ENCODE measurements at places on chromosomes 13 and 19.
A peak's percentile ranks its signal among the peaks of the same experiment; 100 is the strongest.

GRCh38 chr19:40533508-40533907, 43.2 kb upstream of the SHKBP1 start:
- no peak for DNase-seq

DNA sequence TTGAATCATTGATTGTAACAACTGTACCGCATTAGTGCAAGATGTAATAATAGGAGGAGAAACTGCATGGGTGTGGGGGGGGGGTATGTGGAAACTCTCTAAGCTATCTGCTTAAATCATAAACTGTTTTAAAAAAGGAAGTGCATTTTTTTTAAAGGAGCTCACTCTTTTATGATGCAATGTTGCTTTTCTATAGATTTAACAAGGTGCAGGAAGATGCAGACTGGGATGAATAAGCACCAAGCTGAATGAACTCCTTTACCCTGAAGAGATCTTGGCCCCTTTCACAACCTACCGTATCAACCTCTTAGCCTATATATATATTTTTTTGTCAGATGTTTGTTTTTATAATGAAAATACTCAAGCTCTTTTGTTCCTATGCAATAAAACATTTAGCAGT, 95.9 kb downstream of the AKAP11 start:
- DNase-seq: no peak

GRCh38 chr13:98775844-98776598, 23.5 kb upstream of the SLC15A1 start:
- DNase-seq: no peak

GRCh38 chr19:45314708-45315245, 7.9 kb downstream of the CKM start:
- DNase-seq: no peak

- no peak for DNase-seq
Measured at GRCh38 chr19:6677495-6677882, 7.5 kb upstream of the TNFSF14 start.

DNA sequence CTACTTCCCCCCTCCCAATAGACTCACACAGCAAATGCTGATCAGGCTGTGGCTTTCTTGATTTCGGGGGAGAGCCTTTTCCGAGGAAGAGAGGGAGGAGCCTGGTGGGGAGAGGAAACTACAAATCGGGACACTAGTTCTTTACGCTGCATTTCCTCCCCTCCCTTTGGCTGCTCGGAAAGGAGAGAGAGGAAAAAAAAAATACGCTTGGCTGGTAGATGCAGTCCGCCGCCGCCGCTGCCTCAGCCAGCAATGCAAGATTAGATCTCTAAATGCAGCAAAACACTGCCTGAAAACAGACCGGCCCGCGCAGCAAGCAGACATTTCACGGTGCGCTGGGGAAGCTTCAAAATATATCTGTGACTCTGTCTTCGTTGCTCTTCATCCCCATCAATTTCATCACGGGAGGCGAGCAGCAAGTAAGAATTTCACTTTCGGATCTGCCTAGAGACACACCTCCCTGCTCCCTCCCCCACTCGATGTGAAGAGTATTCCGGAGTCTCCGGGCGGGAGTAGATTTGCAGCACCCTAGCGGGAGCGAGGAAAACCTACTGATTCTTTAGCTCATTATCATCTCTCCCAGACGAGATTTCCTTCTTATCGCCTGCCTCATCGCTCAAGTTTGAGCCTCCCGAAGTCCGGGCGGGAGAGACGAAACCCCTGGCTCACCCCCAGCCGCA, at the start of gene PCDH17:
TSS of gene PCDH17 (plus strand) at position 149 of the 680 bp plus-strand sequence. CDS start 803 bp downstream, outside the sequence.
- DNase-seq: no peak

DNA sequence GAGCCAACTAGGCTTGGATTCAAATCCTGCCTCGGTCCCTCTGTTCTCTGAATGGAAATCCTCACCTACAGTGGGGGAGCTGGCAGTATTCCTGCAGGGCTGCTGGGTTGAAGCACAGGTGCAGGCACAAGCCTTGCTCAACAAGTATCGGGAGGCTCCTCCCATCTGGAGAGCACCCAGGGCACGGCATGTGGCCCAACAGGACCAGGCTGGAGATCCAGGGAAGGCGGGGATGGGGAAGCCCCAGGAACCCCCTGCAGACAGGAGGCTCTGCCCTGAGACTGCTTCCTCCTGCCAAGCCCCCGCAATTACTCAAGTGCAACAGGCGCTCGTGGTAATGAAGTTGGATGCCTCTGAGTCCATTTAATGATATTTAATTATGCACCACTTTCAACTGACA, 128.0 kb upstream of the VSTM2B start:
- DNase-seq: no peak

GRCh38 chr19:1651568-1652291, 685 bp downstream of the TCF3 start:
- DNase-seq: peak; percentile 29

- peak; percentile 15 for DNase-seq
Measured at GRCh38 chr13:99614465-99614885, 113.2 kb downstream of the TM9SF2 start.

DNA sequence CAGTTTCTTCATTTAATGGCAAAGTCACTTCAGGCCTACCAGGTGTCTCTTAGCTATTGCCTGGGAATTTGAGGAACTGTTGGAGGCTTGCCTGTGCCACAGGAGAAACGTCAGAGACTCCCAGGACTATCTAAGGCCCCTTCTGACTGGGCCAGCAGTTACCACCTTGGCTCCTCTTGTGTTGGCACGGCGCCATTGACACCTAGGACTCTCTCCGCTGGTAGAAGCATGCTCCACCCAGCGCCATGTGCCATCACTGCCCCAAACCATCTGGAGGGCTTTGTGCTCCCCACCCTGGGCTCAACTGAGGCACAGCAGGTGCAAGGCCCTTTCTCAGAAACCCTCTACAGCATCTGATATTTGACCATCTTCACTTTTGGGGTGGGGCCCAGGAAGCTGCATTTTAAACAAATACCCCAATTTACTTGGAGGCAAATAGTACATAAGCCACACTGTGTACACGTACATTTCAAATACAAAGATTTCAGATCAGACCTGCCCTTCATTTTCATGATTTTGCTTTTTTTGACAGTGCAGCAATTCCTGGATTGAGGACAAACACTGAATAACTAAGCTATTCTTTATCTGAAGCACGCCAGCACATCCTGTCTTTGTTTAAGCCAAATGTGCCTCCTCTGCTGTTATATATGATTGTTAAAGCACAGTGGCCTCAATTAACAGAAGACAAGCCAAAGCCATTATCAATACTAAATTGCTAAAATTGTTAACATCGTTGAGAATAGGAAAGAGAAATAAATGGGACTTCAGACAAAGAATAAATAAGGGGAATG, 59.9 kb upstream of the TPP2 start:
- DNase-seq: no peak

DNA sequence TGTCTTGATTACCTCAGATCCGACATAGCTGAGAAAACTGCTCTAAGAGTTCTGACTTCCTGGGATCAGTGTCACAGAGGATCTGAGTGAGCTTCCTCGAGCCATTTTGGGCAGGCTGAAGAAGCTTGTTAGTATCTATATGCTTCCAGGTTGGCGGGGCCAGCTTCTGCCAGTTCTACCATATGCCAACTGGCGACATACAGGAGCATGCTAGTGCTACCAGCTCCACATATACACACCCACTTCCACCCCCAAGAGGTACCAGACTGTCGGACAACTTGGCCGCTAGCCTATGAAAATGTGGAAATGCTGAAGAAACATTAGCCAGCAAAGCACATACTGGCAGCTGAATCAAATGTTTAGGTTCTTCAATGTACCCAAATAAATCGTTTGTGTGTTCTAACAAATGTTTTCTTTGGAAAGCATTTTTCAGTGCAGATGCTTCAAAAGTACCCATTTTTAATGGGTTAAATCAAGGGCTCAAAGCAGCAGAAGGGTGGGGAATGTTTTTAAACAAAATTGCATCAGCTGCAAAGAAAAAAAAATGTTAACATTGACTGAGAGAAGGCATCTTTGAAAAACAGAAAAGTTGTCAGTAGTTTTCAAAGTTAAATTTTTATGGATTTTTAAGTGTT, 163.7 kb downstream of the KLF12 start:
- DNase-seq: no peak

DNA sequence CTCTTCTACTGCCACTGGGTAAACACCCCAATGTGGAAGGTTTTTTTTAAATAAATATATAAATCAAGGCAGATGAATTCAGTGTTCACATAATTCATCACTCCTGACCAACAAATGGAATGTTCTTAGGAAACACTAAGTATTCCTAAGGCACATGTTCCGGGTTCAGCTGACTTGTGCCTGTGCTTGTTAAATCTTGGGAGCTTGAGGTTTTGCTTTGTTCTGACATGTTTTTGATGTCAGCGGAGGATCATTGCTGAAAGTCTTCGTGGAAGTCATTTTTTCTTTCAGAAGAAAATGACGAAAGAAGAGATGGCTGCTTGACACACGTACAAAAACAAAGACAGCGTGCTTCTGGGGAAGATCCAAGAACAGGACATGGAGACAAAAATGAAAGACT, 185.8 kb downstream of the MZT1 start:
- DNase-seq: no peak

DNA sequence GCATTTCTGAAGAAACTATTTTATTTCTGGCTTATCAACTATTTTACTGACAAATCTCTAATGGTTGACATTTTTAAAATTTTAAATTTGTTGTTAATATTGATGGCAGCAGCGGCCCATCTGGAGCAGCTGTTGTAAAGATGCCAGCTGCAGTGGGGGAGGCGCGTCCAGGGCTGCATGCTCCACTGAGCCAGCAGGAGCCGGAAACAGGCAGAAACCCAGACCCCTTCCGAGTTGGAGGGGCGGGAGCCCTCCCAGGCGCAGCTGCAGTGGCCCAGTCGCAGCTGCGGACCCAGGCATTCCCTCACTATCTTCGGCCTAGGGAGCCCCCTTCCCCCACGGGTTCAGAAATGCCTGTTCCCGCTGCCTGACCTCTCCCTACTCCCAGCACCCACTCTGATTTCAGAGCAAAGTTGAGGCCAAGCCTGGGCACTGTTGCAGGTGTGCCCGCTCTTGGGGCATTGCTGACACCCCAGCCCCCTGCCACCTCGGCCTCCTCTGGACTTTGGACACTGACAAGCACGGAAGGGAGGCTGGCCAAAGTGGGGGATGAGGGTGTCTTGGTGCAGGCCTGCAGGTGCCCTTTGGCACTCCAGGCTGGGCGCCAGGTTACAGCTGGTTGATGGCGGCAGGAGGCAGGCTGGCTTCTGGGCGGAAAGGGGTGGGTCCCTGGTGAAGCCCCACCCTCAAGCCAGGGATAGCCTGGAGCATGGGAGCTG, 69.2 kb downstream of the PIBF1 start:
- no peak for DNase-seq

GRCh38 chr19:14467391-14467790, 7.8 kb downstream of the PTGER1 start:
- DNase-seq: no peak

DNA sequence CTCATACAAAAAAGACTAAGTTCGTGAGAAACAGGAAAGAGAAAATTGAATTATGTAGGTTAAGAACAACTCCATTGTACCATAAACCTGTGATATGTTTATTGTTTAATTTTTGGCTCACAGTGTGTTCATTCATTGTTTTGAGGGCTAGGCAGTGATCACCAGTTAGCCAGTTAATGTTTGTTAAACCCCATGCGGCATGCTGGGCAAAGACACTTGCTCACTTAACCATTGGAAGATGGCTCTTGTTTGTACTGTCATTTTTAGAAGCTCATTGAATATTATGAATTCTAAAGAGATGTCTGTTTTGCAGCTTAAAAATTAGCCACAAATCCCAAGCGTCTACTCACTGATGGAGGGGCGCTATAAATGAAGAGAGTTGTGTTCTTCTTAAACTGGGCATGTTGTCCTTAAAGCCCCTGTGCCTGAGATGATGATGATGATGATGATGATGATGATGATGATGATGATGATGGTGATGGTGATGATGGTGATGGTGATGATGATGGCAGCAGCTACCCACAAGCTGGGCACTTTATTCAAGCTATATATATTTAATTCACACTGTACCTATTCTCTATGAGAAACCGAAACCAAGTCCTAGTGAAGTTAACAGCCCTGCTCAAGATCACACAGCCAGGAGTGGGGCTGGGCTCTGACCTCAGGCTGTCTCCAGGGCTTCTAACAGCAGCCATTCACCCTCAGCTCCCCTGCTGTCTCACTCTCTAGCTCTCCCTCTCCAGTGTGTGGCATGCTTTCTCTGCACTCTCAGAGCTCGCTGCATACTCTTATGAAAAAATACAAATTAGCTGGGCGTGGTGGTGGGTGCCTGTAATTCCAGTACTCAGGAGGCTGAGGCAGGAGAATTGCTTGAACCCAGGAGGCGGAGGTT, 169.1 kb downstream of the SHISA2 start:
- no peak for DNase-seq

- no peak for DNase-seq
Measured at GRCh38 chr19:38209671-38210457, 14.2 kb downstream of the DPF1 start.

GRCh38 chr19:46925548-46925950, 64.8 kb downstream of the ARHGAP35 start:
- DNase-seq: no peak

GRCh38 chr13:25375727-25376358, 4.1 kb downstream of the ATP8A2 start:
- DNase-seq: peak; percentile 26

DNA sequence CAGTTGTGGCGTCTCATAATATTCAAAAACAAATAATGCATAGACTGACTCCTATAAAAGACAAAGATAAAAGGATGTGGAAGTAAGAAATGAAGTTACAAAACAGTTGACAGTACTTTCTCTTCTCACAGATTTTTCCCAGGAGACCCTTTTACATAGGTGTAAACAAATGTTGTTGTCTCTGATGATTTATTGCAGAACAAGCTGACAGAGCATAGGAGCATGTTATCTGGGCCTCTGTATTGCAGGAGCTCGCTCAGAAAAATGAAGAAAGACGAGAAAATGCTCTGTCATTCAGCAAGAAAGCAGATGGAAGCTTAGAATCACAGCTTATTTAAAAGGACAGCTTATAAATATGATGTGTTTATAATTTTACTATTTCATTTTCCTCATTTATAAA, 353.6 kb upstream of the GPC6 start:
- DNase-seq: no peak

DNA sequence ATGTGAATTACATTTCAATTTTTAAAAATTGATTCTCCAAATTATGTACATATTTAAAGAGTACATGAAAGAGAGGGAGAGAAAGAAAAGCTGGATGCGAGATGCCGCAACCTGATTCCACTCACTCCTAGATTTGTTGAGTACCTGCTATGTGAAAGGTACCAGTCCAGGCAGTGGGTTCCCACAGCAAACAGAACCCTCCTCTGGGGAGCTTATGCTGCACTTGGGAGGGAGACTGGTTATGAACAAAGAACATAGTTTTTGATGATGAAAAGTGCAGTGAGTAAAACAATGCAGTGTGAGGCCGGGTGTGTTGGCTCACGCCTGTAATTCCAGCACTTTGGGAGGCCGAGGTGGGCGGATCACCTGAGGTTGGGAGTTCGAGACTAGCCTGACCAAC, 43.4 kb downstream of the ACTN4 start:
- DNase-seq: no peak

GRCh38 chr19:8641908-8642547, 11.6 kb downstream of the NFILZ start:
- peak; percentile 33 for DNase-seq

GRCh38 chr13:30156826-30157615, 150.3 kb downstream of the KATNAL1 start:
- no peak for DNase-seq
